ENCODE measurements at places on chromosomes 2 and 18.

DNA sequence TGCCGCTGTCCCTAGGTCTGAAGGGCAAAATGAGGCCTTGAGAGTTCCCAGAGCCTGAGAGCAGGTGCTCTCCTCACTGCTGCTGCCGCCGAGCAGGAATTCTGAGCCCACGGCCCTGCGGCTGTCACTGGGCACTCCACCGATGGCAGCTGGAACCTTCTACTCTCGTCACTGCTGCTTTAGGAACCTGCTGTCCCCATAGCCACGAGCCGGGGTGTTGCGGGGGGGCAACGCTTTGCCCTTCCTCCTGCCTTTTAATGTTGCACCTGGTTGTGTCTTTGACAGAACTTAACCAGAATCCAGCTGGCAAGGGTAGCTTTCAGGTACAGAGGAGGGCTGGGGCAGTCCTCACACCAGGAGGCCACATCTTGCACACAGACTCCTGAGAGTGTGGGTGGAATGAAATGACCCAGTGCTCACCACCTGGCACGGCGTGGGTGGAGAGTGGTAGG lies 32.3 kb downstream of the NCK2 start:
- DNase-seq: no peak

- no peak for DNase-seq
Observed at GRCh38 chr18:39773646-39774045, 2181.4 kb upstream of the PIK3C3 start.

- DNase-seq: no peak
Observed at GRCh38 chr2:60780721-60781120, 24.7 kb downstream of the PAPOLG start.

DNA sequence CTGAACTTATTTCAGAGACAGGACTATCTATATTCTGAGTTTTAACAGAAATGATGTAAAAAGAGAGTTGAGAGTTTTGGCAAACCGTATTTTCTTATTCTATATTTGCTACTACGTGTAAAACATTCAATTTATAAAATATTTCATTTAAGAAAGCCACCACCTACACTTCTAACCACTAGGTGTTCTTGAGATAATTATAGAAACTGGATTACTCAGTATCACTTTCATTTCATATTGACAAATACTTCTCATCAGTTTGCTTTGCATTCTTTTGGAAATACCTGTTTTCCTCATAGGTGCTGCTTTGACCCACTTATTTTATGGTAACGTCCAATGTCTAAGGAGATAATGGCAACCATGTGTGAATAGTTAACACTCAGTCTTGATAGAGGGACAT lies 103.3 kb upstream of the LYPD1 start:
- no peak for DNase-seq

- no peak for DNase-seq
Observed at GRCh38 chr2:23690421-23691105, 236.4 kb downstream of the ATAD2B start.

- DNase-seq: no peak
Observed at GRCh38 chr2:138703242-138703641, 76.9 kb downstream of the NXPH2 start.

DNA sequence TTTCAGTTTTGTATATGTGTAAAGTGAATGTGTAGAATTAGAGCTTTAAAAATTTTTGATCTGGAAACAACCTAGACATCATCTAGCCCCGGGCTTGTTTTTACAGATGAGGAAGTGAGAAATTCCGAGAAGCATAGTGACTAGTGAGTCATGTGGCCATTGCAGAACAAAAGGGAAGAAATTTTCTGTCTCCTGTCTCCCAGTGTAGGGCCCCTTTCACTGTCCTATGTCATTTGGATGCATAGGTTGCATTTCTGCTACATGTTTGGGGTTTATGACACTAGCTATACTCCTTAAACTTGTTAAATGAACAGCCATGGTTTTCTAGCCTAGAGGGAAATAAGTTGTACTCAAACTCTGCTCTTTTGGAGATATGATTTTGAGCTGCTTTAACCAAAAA lies 84.6 kb downstream of the PLCL1 start:
- no peak for DNase-seq

DNA sequence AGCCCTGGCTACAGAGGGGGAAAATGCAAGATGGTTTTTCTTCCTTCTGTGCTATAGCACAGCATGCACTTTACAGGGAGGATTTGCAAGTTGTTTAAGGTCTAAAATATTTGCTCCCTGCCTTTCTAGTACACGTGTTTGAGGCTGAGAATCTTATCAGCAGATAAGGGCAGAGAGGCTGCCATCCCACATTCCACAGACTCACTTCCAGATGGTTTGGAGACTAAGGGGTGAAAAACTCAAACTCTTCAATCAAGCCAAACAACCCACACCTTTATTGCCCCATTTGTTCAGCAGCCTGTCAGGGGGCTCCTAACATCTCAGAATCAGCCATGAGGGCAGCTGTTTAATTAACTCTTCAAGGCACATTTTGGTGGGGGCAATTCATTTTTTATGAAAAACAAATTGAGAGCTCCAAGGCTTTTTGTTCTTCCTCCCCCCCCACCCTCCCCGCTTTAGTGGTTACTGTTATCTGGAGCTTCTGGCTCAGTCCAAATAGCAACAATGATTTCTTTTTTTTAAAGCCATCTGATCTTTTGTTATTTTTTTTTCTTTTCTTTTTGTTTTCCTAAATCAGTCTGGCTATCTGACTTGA lies 242.6 kb upstream of the NT5C1B start:
- DNase-seq: no peak
